ENCODE measurements at places on chromosomes 5 and 9.
A peak's percentile ranks its signal among the peaks of the same experiment; 100 is the strongest.

DNA sequence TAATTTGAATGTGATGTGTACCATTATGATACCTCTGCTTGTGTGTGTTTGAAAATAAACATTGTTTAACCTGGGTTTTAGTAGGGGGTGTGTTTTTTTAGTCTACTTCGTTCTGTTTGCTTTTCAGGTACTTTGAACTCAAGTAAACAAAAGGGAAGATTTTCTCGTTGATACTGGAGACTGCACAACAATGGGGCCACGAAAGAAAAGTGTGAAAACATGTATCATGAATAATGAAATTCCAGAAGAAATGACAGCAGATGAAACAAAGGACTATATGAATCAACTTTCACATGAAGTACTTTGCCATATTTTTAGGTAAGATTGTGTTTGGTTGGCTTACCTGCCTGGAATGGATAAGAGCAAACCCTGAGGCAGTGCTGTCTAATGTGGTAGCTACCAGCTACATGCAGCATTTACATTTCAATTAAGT is 10.8 kb downstream of the FBXO38 start:
- no peak for DNase-seq

DNA sequence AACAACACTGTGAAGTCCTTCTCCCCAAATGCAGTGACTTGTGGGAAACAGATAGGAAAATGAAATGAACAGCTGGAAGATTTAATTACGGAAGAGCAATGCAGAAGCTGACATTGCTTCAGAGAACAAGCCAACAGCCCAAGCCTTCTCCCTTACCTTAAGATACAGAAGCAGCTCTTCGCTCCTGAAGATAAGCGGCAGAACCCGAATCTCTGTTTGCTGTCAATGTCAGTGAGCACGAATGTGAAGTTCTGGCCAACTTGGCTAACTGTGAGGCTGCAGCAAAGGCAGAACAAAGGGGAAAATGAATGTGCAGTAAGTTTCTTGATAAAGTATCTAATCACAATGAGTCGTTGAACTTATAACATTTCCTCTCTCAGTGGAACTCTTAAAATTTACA is 172.4 kb downstream of the DENND1A start:
- DNase-seq, result no peak

- DNase-seq, result no peak
Observed at GRCh38 chr5:119070578-119070827, 384 bp upstream of the DMXL1 start.

DNA sequence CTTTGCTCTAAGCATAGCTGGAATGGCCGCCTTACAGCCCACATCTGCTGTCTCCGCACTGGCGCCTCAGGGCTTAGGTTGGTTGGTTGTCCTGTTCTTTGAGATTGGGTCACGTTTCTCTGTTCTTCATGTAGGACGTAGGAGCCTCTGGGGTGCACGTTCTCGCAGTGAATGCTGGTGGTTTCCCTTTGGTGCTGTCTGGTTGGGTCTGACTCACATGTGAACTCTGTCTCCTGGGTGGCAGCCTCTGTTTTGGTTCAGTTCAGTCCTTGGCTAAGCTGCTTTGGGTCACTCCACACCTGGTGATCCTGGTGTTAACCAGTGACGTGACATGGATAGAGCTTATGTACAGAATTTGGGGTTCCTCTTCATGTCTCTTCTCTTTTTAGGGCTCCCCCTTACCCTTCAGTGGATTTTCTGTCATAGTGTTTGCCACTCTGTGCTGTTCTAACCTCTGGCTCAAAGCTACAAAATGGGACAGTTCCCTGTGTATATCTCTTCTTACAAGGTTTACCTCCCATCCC is 12.6 kb upstream of the LPCAT1 start:
- peak; percentile 37 for DNase-seq

GRCh38 chr9:122930541-122931225 is 629 bp downstream of the ZBTB26 start:
- no peak for DNase-seq

- no peak for DNase-seq
Observed at GRCh38 chr9:104784098-104784497, 20.2 kb downstream of the NIPSNAP3B start.

GRCh38 chr5:149153751-149154610 is 12.7 kb downstream of the ABLIM3 start:
- no peak for DNase-seq

- no peak for DNase-seq
Observed at GRCh38 chr9:126221480-126221879, 105.1 kb upstream of the MVB12B start.

GRCh38 chr9:115815786-115816185 is 337.8 kb upstream of the PAPPA start:
- DNase-seq, result no peak

DNA sequence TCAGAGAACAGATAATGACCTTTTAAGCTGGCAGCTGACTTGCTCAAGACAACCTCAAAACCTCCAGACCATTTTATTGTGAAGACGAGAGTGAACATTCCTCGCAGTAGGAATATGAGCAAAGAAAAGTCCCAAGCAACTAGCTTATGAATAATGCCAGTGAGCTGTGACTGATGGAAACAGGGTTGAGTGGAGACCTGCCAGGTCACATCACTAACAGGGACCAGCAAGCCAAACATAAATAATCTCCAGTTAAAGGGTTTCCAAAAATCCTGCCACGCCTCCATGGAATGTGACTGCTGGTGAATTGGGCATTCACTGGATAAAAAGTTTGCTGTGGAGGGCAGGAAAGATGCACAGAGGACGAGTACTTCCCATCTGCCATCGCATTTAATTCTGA is 185.4 kb downstream of the CRB2 start:
- DNase-seq, result no peak

DNA sequence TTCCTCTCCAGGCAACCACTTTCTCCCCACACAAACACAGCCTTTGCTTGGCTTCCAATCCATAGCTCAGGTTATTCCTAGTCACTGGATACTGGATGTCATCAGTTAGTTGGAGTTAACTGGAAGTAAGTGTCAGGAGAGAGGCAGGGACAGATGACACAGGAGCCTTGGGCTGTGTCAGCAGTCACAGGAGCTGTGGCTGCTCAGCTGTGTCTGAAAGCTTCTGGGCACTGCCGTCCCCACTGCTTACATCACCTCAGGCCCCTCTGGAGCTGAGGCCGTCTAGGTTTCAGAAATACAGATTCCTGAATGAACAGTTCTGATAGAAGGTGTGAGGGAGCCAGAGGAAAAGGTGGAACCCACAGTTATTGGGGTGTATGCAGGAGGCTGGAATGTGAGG is 17.3 kb upstream of the FAM240B start:
- no peak for DNase-seq

DNA sequence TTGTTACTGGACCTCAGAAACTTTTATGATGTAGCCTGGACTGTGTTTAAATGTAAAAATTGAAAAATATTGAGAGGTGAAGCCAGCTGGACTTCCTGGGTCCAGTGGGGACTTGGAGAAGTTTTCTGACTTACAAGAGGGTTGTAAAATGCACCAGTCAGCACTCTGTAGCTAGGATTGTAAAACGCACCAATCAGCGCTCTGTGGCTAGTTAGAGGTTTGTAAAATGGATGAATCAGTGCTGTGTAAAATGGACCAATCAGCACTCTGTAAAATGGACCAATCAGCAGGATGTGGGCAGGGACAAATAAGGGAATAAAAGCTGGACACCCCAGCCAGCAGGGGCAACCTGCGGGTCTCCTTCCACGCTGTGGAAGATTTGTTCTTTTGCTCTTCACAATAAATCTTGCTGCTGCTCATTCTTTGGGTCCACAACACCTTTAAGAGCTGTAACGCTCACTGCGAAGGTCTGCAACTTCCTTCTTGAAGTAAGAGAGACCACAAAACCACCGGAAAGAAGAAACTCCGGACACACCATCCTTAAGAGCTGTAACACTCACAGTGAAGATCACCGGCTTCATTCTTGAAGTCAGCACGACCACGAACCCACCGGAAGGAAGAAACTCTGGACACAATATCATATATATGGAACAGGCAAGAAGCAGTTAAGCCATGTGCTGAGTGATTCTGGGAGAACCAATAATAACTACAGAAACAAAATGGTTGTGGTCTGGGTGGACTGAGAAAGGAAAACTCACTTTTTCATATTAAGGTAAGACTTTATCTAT is 201.3 kb downstream of the GABRG2 start:
- no peak for DNase-seq

DNA sequence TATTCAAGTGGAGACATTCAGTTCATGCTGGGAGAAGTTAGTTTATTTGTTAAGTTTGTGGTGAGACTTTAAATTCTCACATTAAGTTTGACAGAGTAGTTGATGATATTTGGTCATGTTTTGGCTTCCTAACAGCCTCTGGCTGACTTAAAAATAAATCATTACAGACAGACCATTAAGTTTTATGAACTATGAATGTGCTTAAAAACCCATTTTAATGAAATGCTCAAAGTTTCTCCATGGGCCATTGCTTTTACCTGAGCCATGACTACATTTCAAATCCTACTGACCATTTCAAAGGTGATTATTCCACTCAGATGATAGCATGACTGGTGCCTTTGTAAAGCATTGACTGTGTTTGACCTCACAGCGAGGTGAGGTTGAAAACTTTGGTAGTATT is 192.7 kb downstream of the LRRC70 start:
- no peak for DNase-seq

GRCh38 chr9:87503927-87504326 is 6.3 kb downstream of the DAPK1 start:
- no peak for DNase-seq

- DNase-seq, result no peak
Observed at GRCh38 chr9:129368444-129368978, 190.4 kb upstream of the IER5L start.

DNA sequence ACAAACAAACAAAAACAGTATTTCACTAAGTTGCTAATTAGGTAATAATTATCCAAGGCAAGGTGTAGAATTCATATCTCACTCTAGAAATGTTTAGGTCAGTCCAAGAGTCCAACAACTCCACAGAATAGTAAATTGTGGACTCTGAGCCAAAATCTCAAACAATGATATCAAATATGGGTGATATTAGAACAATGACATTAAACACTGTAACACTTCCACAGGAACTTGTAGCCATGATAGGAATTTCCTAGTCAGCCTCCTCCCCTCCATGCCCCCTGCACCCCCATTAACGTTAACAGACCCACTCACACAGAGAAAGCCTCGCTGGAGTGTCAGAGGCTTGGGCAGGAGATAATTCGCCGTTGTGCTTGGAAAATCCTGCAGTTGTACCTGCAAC is 305.0 kb upstream of the PIK3R1 start:
- DNase-seq, result no peak

- peak; percentile 33 for DNase-seq
Observed at GRCh38 chr9:109806506-109807115, 26.6 kb downstream of the PALM2AKAP2 start.

- no peak for DNase-seq
Observed at GRCh38 chr5:9502050-9502834, 43.6 kb downstream of the SEMA5A start.

GRCh38 chr9:15824310-15824709 is 271.5 kb downstream of the CCDC171 start:
- peak; percentile 64 for DNase-seq

DNA sequence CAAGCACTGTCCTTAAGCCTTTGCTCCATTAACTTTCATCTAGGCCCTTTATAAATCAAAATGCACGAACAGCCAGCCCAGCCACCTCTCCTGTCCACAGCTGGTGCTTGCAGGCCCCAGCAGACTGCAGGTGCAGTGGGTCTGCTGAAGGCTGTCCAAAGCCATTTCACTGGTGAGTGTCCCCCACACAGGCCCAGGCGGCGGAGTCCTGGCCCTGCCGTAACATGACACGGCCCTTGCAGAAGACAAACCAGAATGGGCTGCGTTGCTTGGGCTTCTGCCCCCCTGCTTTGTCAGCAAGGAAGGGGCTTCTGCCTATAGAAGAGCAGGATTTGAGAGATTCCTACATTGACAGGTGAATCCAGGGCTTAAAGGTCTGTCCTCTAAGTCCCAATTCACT is 188.6 kb downstream of the NR3C1 start:
- DNase-seq, result no peak

- DNase-seq, result no peak
Observed at GRCh38 chr5:60147791-60148190, 254.3 kb upstream of the PDE4D start.

- DNase-seq, result peak; percentile 64
Observed at GRCh38 chr5:115551415-115551814, 6.8 kb upstream of the FEM1C start.

DNA sequence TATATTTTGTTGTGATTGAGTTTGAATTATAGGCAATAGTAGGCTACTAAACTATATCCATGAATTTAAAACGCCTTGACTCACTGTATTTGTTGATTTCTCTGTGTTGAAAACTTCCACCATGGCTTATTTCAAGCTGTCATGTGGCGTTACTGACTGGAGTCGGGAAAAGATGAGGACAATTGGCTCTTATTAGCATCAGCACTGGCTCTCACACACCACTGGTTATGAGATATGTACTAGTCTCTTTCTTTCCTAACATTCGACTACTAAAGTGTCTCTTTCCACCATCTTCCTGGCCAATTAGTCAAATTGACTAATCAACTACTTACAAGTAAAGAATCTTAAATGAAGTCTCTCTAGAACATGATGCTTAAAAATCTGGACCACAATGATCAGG is 9.1 kb upstream of the DAB2 start:
- DNase-seq, result no peak

- no peak for DNase-seq
Observed at GRCh38 chr5:30874241-30875034, 319.0 kb upstream of the CDH6 start.

GRCh38 chr9:124124729-124125650 is 113.4 kb downstream of the LHX2 start:
- DNase-seq, result no peak

- peak; percentile 90 for DNase-seq
Observed at GRCh38 chr5:169626779-169627178, 10.3 kb upstream of the DOCK2 start.

All from ELR (cell line).